NCI-H1694 treated with DMSO at 0.1 percent for 48 hours (cell line): ENCODE measurements at places on chromosomes 16 and 17.

DNA sequence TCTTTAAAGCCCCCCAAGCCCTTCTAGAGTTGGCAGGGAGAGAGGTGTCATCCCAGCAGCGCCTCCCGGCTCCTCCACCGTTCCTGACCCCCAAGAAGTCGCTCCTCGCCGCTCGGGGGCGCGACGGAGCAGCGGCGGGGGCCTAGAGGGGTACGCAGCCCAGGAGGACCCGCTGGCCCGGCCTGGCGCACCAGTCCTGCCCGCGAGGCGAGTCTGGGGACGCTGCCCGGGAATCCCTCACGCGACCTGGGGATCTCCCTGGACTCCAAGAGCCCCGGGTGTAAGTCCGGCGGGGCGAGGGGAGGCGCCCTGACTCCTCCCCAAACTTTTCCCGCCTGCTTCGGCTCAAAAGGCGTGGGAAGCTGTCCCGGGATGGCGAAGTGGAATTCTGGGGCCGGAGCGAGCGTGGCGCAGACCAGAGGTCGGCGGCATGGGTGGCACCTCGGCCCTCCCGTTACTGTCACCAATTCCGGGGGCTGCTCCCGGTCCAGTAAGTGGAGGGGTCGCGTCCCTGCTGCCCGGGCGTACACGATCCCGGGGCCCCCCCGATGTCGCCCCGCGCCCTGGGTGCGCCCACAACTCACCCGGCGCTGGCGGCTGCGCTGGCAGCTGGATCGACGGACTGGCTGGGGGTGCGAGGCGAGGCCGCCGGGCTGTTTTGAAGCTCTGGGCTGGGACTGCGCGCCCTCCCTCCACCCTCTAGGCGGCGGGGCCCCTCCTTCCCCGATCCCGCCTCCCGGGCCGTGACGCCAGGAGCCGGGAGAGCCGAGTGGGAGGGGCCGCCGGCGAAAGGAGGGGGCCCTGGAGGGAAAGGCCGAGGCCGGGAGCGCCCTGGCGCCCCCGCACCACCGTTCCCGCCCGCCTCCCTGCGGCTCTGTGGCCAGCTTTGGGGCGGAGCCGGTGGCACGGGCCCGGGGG, at the start of gene EMP2:
EMP2 (minus strand) TSS at position 634 of the 918 bp plus-strand sequence. CDS start 32,981 bp downstream, outside the sequence.
- peak; percentile 57 for DNase-seq

DNA sequence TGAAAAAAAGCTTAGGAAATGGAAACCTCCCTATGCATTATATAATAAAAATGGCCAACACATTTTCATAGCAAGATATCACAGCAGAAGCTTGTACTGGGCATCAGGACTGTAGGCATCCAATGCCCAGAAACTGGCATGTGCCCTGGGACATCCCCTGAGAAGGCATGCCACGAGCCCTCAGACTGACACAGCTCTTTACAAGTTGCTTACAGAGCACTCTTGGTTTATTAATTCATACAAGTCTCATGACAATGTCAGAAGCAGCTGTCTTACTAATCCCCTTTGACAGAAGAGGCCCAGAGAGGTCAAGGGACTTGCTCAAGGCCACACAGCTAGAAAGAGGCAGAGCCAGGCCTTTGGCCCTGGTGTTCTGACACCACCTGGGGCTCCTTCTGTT, 5.6 kb upstream of the CCL2 start:
- no peak for DNase-seq

DNA sequence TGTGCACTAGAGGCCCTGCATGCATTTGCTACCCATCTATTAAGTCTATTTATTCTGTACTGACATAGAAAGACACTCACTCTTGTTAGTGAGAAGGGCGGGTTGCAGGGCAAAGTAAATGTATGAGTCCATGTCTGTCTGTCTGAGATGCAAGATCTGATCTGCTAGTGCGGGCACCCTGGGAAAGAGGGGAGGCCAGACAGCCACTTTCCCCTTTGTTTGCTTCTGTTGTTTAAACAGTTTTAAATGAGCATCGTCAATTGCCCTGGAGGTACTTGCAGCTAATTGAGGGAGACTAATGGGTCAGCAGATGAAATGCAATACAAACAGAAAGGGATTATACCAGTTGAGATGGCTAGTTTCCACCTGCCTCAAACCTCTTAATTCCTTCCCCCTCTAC, 24.9 kb downstream of the SCNN1G start:
- DNase-seq: no peak

- DNase-seq: no peak
Observed at GRCh38 chr17:37741341-37742115, 3.3 kb downstream of the HNF1B start.

DNA sequence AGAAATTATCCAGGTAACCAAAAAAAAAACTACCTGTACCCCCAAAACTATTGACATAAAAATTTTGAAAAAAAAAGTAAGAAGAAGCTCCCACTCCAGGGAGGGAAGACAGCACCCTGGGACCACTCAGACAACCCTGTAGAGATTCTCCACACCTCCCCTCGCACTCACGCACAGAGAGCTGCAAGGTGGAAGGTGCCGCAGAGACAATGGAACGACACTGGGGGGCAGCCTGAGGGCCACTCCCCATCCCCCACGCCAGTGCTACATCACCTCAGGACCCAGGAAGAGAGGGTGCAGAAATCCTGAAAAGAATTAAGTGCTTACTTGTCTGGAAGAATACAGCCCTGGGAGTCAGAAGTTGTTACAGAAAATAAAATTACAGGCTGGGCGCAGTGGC, 5.2 kb upstream of the CD79B start:
- no peak for DNase-seq

GRCh38 chr17:2388683-2389055, 12.2 kb downstream of the MNT start:
- DNase-seq: no peak

DNA sequence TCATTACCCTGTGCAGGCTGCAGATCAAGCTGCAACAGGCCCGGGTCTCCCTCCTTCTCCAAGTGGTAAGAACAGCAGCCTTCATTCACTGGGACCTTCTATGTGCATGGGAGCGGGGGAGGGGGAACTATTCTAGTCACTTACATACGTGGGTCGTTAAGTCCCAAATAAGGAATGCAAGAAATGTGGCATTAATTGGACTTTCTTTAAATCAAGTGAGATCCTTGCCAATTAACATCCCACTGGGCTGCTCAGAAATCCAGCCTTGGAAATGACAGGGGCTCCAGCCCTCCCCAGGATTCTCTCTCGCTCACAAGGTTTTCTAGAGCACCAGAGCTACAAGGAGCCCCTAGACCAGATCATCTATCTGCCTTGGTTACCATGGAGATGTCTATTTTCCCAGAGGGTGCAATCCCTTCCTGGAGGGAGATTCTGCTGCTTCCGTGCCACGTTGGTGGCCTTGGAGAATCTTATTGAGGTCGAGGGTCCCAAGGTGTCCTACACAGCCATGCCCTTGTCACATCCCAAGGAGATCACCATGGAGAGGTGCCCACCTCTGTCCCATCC, 5.2 kb upstream of the EIF1 start:
- DNase-seq: no peak
